Cerebellar nuclear complex (tissue), 1 donor: ENCODE measurements at places on chromosomes 1 and 21.

GRCh38 chr21:41659791-41660560 is 106.9 kb downstream of the RIPK4 start:
- DNase-seq, result no peak

GRCh38 chr1:195530961-195531360 is 1077.3 kb downstream of the KCNT2 start:
- DNase-seq, result no peak

- no peak for DNase-seq
Measured at GRCh38 chr1:228697207-228698016, 37.9 kb upstream of the RHOU start.

DNA sequence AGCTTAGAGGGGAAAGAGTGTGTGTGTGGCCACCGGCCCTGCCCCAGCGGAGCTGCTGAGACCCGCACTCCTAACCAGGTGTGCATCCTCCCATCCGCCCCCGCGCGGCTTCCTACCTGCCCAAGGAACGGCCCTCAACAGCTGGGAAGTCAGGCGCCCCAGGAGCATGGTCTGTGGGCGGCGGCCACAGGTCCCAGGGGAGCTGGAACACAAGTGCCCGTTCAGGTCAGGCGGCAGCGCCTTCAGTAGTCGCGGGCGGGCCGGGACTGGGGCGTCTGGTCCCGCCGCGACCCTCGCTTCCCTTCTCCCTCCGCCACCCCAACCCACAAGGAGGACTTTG is 448 bp downstream of the AURKAIP1 start:
- no peak for DNase-seq

GRCh38 chr1:204418174-204419063 is 6.8 kb upstream of the PPP1R15B start:
- DNase-seq, result no peak

- no peak for DNase-seq
Measured at GRCh38 chr21:42022091-42022430, 11.9 kb upstream of the ZBTB21 start.
